ENCODE measurements at places on chromosomes 1 and 21.

DNA sequence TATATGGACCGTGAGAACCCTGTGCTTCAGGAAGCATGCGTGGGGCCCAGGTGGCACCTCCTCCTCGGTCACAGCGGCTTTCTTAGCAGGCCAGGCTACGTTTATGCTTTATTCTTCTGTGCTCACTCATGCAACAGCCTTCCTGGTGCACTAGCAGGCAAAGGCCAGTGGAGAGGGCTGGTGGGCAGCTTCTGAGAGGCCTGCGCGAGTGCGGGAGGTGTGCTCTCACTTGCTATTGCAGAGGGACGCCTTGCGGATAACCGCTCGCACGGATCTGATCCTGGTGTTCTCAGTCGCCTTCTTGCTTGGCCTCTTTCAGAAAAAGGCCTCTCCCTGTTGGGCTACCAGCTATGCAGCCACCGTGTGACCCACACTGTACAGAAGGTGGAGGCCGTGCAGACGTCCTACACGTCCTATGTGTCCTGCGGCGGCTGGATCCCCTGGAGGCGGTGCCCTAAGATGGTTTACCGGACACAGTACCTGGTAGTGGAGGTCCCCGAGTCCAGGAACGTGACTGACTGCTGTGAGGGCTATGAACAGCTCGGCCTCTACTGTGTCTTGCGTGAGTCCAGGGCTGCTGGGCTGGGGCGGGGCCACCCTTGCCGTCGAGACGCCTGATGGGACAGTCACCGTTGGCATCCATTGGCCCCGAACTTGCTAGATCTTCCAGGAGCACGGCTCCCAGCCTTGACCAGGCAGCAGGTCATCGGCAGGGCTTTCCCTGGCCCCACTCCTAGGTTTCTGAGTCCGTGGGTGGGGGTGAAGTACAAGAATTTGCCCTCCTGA, 4.8 kb downstream of the UMODL1 start:
- no peak for DNase-seq

- DNase-seq = no peak
Measured at GRCh38 chr21:24514081-24514733, 1093.1 kb downstream of the MRPL39 start.

DNA sequence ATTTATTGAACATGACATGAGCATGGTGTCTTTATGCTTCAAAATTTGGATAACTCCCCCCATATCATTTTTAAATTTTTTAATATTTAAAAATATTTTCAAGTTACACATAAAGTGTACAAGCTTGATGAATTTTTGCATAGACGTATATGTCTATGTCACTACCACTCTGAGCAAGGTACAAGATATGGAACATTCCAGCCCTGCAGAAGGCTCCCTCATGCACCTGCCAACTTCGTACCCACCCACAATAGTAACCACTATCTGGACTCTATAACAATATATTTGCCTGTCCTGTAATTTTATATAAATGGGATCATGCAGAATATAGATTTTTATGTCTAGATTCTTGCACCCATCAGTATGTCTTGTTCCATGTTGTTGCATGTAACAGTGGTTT, 74.5 kb downstream of the CNST start:
- DNase-seq = no peak

DNA sequence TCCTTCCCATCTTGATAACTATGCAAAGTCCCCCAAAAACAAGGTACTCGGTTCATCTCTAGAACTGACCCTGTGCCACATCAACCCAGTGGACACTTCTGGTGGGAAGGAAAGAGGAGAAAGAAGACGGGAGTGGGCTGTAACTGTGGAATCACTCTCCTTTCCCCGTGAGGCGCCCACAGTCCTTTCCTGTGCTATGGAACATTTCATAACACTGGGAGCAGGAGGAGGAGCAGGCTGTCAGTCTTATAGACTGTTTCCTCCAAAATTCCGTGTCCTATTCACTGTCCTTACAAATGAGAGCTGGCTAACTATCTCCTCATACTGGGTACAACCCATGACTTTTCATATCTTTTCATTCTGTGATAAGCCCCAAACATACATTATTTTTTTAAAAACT, 40.7 kb downstream of the PLEKHA6 start:
- DNase-seq = no peak

Measured in germinal center (tissue), 1 donor.